Hypothalamus (tissue), 51 donors: ENCODE measurements at places on chromosomes 2 and 18.

DNA sequence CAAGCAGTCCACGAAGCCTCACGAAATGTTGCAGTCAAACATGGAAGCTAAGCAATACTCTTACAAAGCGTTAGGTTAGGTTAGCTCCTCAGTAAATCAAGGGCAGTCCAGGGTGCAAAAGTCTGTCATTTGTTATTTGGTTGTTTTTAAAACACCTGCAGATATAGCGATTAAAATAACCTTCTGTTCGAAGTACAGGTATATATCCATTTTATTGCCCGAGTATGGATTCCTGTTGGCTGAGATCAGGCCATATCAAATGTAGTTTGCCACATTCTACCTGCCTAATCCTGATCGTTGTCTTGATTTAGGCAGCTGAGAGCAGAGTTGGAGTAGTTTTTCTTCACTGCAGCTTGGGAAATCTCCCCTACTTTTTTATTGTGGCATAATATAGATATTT lies 99.5 kb upstream of the EPB41L3 start:
- no peak for DNase-seq

DNA sequence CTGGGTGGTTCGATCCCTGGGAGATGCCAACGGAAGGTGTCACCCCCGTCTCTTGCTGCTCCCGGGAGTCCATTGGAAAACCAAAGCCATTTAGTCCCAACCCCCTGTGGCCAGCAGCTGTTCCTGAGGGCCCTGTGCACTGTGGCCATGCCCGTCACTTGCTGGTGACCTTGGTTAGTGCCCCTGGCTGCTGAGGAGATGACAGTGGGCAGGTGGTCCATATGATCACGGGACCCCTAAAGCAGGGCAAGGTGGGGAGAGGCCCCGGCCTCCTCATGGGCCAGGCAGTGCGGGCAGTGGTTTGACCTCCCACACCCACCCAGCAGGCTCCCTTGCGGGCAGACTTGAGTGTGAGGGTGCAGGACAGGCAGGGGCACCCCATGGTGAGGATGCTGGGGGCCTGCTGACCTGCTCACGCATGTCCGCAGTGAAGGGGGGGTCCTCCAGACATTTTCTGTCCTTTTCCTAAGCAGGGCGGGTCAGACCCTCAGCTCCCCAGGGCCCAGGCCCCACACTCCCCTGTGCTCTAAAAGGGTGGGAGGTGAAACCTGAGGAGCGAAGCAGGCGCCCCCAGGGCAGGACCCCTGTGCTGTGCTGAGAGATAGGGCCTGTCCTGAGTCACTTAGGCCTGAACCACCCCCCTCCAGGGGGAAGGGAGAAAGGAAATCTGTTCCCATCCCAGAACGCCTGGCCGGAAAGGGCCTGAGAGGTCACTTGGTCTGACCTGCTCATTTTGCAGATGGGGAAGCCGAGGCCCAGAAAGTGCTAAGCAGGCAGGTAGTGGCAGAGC lies 6.8 kb downstream of the ITM2C start:
- DNase-seq = no peak

DNA sequence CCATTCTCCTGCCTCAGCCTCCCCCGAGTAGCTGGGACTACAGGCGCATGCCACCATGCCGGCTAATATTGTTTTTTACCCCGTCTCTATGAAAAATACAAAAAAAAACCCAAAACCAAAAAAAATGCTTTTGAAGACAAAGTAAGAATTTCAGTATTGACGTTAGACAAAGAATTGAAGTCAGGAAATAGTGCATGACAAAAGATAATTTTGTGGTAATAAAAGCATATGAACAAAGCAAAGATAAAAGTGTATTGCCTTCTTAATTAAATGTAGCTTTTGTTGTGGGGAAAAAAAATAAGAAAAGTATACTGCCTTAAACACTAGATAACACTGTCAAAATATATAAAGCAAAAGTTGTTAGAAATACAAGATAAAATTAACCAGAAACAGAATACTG lies 86.8 kb downstream of the ANKRD12 start:
- no peak for DNase-seq

DNA sequence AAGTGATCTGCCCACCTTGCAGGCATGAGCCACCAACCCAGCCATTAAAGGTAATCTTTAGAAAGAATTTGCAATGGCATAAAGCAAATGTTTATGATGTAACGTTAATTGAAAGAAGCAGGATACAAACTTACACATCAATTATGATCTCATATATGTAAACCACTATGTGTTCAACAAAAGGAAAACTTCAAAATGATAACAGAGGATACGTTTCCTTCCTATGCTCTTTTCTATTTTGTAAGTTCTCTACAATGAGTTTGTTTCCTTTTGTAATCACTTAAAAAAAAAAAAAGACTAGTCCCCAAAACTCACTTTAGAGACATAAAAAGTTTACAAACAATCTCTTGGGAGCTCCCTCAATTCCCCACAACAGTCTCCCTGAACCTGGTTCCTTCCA lies 1.4 kb downstream of the C2orf81 start:
- DNase-seq = no peak

GRCh38 chr2:122105877-122106206 lies 350.4 kb downstream of the TSN start:
- no peak for DNase-seq

DNA sequence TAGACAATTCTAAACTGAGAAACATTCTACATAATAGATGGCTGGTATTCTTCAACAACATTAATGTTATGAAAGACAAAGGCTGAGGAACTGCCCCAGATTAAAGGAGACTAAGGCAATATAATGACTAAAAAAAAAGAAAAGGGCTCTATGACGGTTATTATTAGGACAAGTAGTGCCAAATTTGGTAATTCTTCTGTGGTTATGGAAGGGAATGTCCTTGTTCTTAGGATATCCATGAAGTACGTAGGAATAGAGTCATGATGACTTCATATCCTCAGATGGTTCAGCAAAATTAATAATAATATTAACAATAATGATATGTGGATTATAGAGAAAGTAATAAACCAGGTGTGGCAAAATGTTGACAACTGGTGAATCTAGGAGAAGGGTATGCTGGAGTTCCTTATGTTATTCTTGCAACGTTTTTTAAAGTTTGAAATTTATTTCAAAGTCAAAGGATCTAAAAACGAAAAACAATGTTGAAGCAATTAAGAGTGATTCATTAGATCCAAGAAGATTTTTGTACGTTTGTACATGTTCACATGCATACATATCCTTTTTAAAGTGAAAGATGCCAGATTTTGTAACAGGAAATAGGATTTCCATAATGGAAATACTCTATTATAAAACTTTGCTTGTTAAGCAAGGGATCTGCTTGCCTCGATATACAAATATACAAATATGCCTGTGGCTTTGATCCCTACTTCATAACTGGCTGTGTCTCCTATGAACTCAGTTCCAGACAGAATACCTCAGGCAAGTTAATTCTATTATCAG lies 27.7 kb upstream of the STRN start:
- no peak for DNase-seq

DNA sequence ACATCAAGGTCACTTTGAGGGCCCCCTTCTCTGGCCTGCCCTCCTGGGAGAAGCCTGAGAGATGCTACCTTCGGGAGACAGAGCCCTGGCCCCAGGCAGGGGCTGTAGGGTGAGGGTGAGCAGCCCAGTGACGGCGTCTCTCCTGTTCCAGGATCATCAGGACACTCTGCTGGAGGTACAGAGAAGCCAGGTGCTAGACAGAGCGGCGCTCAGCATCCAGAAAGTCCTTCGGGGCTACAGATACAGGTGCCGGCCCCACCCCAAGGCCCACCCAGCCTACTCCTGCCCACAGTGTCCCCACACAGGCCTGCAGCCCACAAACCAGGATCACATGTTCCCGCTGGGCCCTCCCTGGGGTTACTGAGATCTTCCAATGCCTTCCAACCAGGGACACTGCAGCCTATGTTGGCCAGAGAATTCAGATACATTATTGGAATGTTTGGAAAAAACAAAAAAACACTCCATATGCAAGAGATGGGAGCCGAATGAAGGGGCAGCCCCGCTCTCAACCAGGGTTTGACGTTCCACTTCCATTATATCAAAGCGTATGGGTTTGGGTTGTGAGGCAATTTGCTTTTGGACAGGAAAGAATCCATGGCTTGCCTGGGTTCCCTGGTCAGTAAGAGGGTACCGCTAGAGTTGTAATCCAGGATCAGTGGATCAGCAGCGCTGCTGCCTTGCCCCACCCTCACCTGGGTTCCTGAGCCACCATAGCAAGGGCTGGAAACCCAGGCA lies 49.5 kb upstream of the GPR17 start:
- DNase-seq = no peak

GRCh38 chr2:136383167-136383566 lies 265.2 kb upstream of the CXCR4 start:
- DNase-seq = no peak

DNA sequence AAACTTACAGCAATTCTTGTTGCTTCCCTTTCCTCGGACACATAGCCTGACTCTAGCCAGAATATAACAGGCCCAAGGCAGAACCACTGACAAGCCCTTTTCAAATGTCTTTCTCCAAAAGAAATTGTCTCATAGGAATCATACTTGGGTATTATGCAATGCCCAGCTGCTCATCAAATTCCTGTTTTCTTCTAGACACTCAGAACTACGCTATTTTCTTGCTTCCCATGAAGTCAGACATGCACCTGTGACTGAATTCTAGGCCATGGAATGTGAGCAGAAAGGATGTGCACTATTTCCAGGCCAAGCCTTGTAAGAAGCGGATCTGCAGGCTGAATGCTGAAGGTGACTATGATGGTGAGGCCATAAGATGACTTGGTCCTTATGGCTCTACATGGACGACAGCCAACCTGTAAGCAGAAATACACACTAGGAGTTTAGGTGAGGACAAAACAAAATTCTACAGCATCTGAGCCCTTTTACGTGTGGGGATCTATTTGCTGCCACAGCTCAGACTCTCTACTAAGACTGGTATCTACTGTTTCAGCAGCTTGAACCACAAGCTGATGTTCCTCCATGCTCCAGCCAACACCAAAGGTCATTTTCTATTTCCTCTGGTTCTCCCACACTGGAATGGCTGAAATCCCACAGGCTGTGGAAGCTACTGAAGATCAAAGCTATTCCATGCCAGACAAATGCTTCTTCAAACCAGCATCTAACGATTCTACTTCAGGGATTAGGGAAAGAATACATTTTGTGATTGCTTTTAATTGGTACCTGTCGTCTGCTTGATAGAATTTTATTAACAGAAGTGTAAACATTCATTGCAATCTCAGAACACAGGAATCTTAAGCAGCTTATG lies 378.7 kb downstream of the RBM43 start:
- no peak for DNase-seq

DNA sequence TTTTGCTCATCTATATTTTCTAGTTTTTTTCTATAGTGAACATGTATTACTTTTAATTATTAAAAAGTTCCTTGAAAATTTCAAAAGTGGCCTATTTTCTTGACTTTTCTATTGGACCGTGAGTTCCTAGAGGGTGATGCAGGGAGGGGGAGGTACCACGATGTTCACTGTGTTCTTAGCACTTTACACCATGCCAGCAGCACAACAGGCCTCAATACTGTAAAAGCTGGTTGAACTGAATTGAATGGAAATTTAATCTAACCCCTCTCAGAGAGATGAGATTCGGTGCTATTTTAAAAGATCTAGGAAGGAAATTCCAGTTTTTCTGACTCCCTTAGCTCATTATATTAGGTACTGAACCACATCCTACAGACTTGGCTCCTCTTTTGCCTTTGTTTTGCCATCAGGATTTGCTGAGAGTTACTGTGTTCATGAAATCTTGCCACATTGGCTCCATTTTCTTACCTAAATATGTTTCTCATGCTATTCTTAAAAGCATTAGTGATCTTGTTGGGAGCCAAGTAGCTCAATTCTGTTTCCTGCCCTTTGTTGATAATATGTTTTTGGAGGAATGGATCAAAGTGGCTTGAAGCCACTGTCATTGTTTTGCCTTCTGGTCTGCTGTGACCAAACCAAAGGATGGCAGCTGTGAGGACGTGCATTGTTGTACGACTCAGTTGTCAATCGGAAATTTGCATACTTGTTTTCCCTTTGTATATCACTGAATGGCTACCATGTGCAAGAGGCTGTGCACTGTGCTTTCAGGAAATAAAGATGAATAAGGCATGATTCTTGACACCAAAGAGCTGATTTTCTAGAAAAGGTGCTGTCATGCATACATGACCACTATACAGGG lies 25.3 kb downstream of the MYO1B start:
- DNase-seq = no peak

GRCh38 chr2:130786076-130786475 lies 30.7 kb downstream of the AMER3 start:
- DNase-seq = no peak

- no peak for DNase-seq
Measured at GRCh38 chr2:105765415-105766299, 20.9 kb downstream of the NCK2 start.

GRCh38 chr2:119311371-119311770 lies 55.3 kb downstream of the C2orf76 start:
- DNase-seq = no peak

- no peak for DNase-seq
Measured at GRCh38 chr2:1660656-1661640, 83.4 kb downstream of the PXDN start.

DNA sequence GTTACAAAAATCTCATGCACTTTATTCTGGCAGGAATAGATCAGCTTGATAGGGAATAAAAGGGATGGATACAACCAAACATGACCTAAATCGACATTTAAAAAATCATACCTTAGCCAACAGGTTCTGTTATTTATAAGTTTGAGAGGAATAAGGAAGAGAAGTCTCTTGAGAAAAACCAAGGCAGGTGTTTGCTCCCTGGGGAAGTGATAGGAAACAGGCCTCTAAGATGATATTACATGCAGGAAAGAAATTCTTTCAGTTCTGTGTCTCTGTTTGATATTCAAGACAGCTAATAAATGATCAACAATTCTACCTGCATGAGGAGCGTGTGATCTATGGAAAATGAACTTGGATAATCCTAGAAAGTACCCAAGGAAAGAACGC lies 184.8 kb upstream of the ZEB2 start:
- no peak for DNase-seq

DNA sequence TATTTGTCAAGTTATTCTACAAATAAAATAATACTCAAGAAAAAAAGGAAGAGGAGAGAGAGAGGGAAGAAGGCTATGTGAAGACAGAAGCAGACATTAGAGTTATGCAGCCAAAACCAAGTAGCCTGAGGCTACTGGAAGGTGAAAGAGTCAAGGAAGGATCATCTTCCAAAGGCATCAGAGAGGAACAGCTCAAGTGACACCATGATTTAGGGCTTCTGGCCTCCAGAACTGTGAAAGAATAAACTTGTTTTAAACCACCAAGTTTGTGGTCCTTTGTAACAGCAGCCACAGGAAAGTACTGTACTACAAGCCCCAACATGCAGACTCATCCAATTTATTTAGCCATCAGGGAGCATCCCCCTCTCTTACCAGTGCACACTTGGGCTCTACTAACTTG lies 788.5 kb upstream of the LRRTM1 start:
- DNase-seq = no peak
